Articular chondrocyte of knee joint (primary cell): ENCODE measurements at places on chromosomes 2 and 18. TPM values are rescaled to one million over a fixed set of nuclear protein-coding genes. Genes with fewer than 3 reads are reported as not detected.

The ANKRD23 gene
- 1.6 and 3.0 TPM in 2 replicates for total RNA-seq

The DNAH6 gene
- 0.26 and 0.86 TPM in 2 replicates for total RNA-seq

The PROKR1 gene
- 0.11 TPM in 1 of 2 replicates, not detected in the other for total RNA-seq

The ELOA2 gene
- total RNA-seq: not detected in 2 replicates

The CDK5R2 gene
- not detected in 2 replicates for total RNA-seq

The ASPRV1 gene
- 0.54 and 0.78 TPM in 2 replicates for total RNA-seq

The OR6B2 gene
- total RNA-seq: not detected in 2 replicates

The HOXD12 gene
- total RNA-seq: not detected in 2 replicates

The MAP2 gene
- total RNA-seq: under 0.01 and 0.54 TPM in 2 replicates

The TGFA gene
- 0.91 and 2.5 TPM in 2 replicates for total RNA-seq

The GNAL gene
- 7.1 and 9.6 TPM in 2 replicates for total RNA-seq
